CD4-positive, alpha-beta T cell treated with Interleukin-4 for 1 hour (primary cell): ENCODE measurements at places on chromosomes 1 and 21.
A peak's percentile ranks its signal among the peaks of the same experiment; 100 is the strongest.

GRCh38 chr1:205082431-205082830, 1.8 kb downstream of the TMEM81 start:
- no peak for DNase-seq

DNA sequence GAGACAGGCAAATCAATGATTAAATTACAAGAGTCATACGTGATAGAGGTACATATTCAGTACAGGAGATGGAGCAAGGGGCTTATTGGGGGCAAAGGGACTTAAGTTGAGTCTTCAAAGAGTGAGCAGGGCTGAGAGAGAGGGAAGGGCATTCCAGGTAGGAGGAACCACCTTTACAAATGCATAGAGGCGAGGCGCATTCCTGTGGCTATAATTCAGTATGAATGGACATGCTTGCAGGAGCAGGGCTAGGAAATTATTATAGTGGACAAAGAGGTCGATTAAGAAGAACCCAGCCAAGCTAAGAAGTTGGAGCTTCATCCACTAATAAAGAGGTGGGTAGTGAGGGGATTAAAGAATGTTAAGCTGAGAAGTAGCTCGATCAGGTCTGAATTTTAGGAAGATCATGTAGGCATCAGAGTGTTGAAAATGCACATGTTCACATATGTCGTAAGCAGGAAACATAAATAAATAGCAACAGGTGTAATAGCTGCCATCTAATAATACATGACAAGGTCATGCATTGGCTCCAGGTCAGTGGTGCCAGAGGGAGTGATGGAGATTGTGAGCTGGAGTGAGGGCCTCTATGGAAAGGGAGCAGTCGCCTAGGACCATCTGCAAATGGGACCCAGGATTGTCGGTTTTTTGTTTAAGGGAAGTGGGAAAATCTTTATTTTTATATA, 12.0 kb upstream of the HNRNPU start:
- DNase-seq: no peak

GRCh38 chr1:11790880-11791715, 14.7 kb downstream of the MTHFR start:
- peak; percentile 80 for DNase-seq

- DNase-seq: no peak
Observed at GRCh38 chr21:26138615-26139257, 31.8 kb downstream of the APP start.

GRCh38 chr1:239543873-239544272, 157.5 kb downstream of the CHRM3 start:
- DNase-seq: no peak

- no peak for DNase-seq
Observed at GRCh38 chr1:212587016-212587887, 21.3 kb upstream of the ATF3 start.

- DNase-seq: no peak
Observed at GRCh38 chr1:189701606-189702005, 776.1 kb downstream of the BRINP3 start.

GRCh38 chr1:19765623-19766022, 34.1 kb downstream of the TMCO4 start:
- DNase-seq: no peak
